ENCODE measurements at places on chromosomes 5 and 9.

DNA sequence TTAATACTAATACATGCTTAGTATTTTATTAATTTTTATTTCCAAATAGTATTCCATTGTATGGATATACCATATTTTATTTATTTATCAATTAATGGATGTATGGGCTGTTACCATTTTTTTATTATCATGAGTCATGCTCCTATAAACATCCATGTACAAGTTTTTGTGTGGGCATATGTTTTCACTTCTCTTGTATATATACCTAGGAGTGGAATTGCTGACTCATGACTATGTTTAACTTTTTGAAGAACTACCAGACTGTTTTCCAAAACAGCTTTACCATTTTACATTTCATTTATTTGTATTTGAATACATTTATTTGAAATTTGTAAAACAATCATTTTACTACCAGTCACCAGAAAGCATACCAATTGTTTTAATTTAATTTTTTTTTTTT, 14.1 kb upstream of the LRRC19 start:
- no peak for DNase-seq

DNA sequence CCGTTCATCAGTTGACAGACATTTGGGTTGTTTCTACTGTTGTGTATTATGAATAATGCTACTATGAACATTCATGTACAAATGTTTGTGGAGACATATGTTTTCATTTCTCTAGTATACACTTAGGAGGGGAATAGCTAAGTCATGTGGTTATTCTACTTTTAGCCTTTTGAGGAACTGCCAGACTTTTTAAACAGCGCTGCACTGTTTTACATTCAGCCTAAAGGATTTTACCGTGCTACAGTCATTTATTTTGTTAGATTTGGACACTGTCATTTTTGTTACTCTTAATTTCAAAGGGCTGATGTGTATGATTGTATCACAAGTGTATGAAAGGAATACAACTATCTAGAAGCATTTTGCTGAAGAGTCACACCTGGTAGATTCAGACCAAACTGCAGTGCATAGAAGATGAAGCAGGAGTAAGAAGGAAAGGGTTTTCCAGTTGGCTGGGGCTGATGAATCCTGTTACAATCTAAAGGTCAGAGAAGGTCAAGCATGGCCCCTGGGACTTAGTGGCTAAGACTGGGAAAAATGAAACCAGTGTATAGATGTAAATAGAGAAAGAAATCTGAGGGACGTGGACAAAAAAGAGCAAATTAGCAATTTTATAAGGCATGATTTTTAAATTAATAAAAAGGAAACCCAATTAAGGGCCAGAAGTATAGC, 509.7 kb downstream of the PSAT1 start:
- no peak for DNase-seq

GRCh38 chr5:149475777-149476176, 75.5 kb downstream of the CSNK1A1 start:
- DNase-seq: no peak

DNA sequence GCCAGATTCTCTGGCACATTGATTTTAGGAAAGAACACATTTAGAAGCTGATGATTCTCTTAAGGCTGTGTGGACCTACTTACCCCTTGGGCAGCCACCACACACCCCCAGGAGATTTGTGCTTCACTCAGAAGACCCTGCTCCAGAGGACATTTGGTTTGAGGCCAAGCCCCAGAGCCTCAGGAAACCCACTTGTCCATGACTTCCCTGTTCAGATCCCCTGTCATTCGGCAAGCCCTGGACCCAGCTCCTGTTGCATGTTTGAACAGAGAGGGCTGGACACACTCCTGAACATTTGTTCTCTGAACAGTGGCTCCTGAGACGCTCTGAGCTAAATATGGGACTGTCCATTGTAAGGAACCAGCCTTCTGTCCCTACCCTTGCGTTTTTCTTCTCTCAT, 82.1 kb downstream of the AMBP start:
- no peak for DNase-seq

- no peak for DNase-seq
Measured at GRCh38 chr5:1658665-1659064, 134.9 kb upstream of the LPCAT1 start.

DNA sequence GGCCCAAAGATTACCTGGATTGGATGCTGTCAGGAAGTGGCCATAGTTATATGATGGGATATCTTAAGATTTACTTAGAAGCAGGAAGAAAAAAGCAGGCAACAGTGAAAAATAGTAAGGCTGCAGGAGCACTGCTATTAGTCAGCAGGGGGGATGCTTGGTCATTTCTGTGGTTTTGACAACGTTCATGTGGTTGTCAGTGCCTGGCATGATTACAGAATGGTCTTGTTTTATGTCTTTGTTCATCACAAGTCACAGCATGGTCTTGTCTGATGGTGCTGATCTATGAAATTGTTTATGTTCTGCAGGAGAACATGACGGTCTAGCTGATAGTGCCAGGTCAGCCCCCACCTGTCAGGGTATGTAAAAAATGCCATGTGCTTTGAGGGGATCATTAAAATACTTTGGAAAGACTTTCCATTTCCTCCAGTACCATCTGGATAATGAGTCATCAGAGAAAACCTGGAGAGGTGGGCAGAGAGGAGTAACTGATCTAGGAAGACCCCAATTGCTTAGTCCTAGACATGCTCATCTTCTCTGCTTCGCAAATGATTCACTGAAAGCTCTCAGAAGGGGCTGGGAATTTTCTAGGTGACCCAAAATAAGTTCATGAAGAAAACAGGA, 48.5 kb downstream of the PLGRKT start:
- DNase-seq: no peak

GRCh38 chr9:12975496-12975895, 200.7 kb downstream of the LURAP1L start:
- no peak for DNase-seq

DNA sequence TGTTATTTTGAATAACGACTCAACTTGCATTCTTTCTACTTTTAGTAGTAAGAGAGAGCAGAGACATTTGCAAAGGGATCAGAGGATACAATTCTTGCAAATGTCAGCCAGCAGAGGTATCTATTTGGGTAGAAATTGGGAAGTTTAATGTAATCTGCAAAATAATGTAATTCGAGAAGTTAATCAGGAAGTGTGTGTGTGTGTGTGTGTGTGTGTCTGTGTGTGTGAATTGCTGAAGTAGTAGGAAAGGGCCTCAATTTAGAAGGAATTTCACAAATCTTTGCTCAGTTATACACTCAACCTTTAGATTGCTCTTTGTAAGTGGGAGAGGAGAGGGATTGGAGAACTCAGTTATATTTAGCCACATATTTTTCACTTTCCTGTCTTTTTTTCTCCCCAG, 11.0 kb upstream of the IFNA1 start:
- no peak for DNase-seq
